IMR-90 (cell line): ENCODE measurements at places on chromosomes 5 and 9. TPM values are rescaled to one million over a fixed set of nuclear protein-coding genes. Genes with fewer than 3 reads are reported as not detected.

GRCh38 chr9:133460405-133461175 lies 812 bp downstream of the CACFD1 start:
- H3K27ac ChIP-seq: no peak overlapping the region; the same call in 1 of the 2 replicates
- peaks cover 7% of the 10 kb centered on the region; the same call in 1 of the 2 replicates for H3K4me1 ChIP-seq
- no peak for DNase-seq
- H3K27me3 ChIP-seq: no peaks in the 10 kb centered on the region

The NADK2 gene
- 17.4 and 21.1 TPM in 2 replicates for total RNA-seq

The FUT7 gene
- not detected in 2 replicates for total RNA-seq

The SLC6A19 gene
- total RNA-seq: not detected in 2 replicates

- H3K27me3 ChIP-seq: no peaks in the 10 kb centered on the region
- H3K36me3 ChIP-seq: no peaks in the 10 kb centered on the region
- no peaks in the 10 kb centered on the region for H3K4me1 ChIP-seq
- H3K4me3 ChIP-seq: no peak overlapping the region
- no peak overlapping the region for H3K27ac ChIP-seq
These were observed 79.8 kb upstream of the SLCO4C1 start for GRCh38 chr5:102375876-102376275.
